ENCODE measurements at places on chromosomes 5 and 9.

- no peak for DNase-seq
These were observed 12.9 kb downstream of the TCF7 start for GRCh38 chr5:134127376-134127861.

GRCh38 chr9:108160706-108161355 is 671.3 kb upstream of the KLF4 start:
- DNase-seq = no peak

DNA sequence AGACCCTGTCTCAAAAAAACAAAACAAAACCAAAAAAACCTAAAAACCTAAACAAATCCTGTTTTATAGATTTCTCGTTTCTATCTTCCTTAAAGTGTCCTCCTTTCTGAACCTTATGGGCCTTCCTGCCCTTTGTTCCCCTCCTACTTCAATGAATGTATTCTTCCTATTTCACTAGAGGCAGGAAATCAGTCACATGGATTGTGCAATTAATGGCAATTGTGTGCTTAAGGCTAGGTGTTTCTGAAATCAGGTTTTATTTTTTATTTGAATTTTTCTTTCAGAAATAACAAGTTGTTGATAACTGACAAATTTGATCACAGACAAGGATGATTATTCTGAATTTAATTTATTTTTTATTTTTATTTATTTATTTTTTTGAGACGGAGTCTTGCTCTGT is 220.6 kb upstream of the SEMA6A start:
- DNase-seq = no peak

- DNase-seq = no peak
These were observed 15.8 kb downstream of the BTF3 start for GRCh38 chr5:73513996-73514395.

DNA sequence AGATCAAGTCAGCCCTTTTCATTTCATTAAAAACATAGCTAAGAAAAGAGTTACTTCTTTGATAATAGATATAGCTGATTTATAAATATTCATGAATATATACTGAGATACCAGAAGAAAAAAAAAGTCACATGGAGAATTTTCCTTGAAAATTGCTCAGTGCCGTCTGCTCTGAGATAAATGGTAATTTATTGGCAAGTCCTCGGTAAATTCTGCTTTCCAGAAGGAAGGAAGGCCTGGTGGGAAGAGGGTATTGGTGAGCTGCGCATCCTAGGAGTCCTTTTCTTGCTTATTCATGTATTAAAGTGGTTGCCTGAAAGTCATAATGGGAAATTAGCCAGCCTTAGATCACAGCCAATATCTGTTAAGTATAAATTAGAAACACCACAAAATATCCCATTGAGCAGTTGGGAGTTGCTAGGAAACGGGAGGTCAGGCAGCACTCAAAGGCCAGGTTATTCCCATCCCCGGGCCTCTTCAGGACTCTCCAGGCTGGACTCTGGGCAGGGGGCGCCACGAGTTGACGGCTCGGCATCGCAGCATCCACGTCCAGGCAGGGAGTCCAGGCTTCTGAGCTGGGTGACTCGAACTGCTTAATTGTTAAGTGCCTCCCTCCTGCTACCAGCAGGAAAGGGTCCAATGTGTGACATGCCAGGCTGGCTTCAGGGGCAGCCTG is 116.7 kb upstream of the RETREG1 start:
- DNase-seq = no peak

DNA sequence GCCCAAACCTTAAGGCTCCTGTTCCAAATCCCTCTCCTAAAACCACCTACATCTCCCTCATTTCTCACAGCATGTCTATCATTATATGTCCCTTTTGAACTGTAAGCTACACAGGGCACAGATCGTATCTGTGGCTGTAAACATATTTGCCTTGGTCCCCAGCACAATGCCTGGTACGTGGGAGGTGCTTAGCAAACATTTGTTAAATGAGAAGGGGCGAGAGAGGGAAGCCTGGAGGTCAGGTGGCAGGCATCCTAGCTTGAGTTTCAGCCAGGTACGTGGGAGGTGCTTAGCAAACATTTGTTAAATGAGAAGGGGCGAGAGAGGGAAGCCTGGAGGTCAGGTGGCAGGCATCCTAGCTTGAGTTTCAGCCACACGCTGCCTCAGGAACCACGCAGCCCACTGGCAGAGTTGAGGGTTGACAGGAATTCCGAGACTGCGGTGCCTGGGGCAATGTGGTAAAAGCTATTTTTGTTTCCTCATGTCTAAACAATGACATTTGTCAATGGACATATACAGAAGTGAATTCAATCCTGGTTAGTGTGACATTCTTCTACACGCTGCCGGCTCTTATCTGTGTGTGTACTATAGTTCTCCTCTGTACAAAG is 113.6 kb downstream of the EFNA5 start:
- DNase-seq = no peak

DNA sequence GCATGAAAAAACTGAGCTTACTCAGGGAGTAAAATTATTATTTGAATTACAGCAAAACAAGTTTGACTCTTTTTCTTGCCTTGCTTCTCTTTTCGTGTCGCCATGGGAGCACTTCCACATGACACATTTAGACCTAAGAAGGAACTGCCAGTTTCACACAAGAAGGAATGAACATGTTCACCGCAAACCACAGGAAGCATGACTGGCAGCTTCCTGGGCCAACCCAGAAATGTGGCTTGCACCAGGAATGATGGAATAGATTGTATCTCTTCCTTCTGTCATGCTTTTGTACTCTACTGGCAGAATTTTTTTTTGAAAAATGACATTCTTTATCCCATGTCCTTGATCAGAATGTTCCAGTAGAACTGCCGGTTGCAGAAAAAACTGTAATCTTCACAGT is 32.9 kb upstream of the MAN2A1 start:
- DNase-seq = no peak
